GM12892 (cell line): ENCODE measurements at places on chromosomes 2 and 18.

DNA sequence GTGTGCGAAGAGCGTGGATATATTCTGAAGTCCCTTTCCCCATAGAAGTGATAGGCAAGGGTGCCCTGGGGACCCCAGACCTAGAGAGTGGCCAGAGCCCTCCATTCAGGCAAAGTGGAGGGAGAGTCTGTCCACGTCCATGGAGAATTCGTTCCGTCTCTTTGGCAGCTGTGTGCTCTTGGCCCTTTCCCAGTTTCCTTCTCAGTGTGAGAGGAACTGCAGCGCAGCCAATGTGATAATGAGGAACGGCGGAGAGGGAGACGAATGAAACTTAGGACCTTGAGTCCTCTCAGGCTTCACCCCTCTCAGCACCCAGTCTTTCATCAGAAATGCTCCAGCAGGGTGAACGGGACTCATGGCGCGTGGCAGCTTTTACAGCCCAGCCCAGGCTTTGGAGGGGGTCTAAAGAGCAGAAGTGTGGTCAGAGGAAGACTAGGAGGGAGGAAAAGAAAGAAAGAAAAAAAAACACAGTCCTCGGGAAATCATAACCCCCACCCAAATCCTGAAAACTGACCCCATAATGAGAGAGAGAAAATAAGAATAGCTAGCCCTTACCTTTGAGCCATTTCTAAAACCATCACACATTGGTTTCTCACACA, 95.0 kb upstream of the RIOK3 start:
- no peak for DNase-seq

DNA sequence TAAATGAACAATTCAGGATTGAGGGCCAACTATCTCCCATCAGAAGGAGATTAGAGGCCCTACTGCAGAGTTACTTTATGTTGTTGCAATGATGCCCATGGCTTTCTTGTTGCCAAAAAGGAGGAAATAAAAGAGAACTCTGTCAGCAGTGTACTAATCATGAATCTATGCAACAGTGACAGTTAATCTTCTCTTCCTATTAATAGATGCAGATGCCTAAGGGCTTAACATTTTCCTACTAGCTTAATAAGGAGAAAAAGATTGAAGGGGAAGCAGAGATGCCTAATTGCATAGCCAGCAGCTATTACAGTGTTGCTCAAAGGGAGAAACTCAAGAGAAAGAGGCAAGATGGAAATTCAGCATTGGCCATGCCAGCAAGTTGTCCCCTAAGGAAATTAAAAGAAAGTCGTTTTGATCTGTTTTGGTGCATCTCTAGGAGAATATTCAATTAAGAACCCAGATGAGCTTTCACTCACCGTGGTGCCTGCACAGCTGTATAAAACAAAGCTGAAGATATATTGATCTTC, 107.1 kb upstream of the KCNJ3 start:
- DNase-seq = no peak

- no peak for DNase-seq
Measured at GRCh38 chr2:17257189-17257909, 260.9 kb downstream of the RAD51AP2 start.

GRCh38 chr18:79524181-79525078, 128.7 kb downstream of the NFATC1 start:
- peak; percentile 56 for DNase-seq

DNA sequence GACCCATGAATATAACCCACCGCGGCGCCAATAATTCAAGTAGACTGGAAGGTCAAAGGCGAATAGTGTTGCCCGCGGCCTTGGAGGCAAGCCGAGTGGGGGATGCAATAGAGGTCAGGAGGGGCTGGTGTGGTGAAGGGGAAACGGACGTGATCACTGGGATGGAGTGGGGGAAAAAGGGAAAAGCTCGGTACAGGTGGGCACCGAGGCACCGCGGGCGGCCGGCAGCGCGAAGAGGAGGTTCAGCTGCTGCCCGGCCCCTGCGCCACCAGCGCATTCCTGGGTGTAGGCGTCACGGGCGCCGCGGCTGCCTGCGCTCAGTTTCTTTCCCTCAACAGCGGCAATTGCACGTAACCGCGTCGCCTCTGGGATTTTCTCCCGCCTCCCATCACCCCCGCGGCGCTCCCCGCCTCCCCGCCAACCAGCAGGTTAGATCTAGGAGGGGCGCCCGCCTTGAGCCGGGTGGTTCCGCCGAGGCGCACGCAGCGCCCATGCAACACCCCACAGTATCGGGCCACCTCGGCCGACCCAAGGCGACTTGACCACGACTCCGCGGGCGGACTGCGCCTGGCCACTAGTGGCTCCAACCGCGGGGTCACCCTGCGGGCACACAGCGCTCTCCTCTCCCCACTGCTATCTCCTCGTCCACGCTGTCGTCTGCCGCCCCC, 1.5 kb downstream of the RND3 start:
- peak; percentile 11 for DNase-seq

DNA sequence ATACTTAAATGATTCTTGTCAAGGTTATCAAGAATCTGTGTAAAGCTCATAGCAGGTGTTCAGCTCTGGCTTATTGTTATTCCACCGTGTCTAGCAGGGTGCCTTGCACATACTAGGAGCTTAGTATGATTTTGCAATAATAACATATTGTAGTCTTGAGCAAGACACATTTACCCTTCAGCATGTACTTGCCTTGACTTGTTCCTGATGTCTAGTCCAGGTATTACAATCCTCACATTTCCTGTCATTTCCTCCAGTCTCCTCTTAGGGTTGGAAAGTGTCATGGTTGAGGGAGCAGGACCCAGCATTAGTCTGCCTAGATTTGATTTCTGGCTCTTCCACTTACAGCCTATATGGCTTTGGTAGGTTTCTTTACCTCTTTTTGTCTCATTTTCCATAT, 246.1 kb downstream of the RAD51AP2 start:
- DNase-seq = no peak

GRCh38 chr18:75134611-75134975, 74.3 kb downstream of the PTGR3 start:
- no peak for DNase-seq

GRCh38 chr2:161975062-161975812, 98.8 kb downstream of the DPP4 start:
- no peak for DNase-seq

- DNase-seq = no peak
Measured at GRCh38 chr2:64005707-64006356, 13.4 kb downstream of the VPS54 start.

DNA sequence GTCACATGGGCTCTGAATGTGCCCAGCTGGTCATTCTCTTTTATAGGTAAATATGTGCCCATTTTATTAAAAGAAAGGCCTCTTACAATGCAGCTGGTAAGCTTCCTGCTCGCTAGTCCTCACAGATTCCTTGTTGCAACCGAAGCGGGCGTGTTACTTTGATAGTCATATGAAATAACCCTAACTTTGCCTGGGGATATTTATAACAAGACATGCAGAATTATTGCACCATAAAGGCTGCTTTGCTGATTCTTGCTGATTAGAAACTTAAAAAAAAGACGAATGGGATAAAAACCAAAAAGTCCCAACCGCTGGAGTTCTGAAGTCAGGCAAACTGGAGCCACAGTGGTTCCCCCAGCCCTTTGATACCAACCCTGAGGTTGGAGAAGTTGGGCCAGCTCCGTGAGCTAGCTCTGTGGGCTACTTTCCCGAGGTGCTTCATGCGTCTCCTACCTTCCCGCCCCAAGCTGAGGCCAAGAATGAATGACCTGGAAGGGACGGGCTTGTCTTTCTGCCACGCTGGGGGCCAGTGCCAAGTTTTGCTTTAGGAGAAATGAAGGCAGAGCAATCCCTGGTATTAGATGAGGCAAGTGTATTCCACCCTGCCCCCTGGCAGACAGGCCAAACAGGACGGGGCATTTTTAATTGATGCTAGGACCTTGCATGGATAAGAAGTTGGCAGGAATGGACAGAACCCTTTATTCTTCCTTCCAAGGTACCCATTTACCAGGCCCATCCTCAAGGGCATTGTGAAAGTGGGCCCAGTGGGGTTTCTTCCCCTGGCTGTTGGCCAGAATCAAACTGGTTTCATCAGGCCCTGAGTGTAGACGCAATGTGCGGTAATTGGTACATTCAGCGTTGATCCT, 140.4 kb downstream of the KCTD1 start:
- no peak for DNase-seq

DNA sequence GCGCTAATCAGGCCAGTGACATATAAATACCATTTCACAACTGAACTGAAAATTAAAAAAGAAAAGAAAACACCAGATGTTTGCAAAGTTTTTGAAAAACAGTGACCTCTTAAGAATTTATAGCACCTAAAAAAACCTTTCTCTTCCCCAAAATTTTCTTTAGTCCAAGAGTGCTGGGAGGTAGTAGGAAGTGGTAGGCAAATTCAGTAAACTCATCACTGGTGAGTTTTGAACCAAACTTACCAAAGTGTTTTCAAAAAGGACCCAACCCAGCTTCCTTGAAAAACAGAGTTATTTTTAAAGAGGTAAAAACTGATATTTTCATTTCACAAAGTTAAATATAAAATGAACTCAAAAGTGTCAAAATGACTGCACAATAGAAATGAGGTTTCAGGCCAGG, 90.4 kb downstream of the TMEM247 start:
- DNase-seq = no peak

GRCh38 chr2:221705185-221705877, 133.2 kb upstream of the EPHA4 start:
- DNase-seq = no peak

- no peak for DNase-seq
Measured at GRCh38 chr18:58426611-58427010, 202.3 kb downstream of the ALPK2 start.

GRCh38 chr2:54164106-54164505, 48.7 kb downstream of the ACYP2 start:
- no peak for DNase-seq

GRCh38 chr18:78685250-78685979, 294.2 kb upstream of the SALL3 start:
- DNase-seq = no peak

DNA sequence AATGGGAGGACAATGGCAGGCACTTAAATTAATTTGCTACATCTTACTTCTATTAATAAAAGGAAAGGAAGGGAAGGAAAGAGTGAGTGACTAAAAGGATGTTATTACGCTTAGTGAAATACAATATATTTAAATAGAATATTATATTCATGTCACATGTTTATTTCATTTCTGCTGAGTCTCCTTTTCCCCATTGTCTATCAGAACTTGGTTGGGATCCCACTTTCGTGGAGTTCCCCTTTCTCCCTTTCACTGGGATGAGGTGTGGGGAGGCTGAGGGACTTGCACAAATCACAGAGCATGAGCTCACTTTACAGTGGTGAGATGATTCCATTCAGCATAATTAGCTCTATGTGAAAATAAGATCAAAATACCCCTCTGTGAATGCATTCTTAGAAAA, 730.6 kb downstream of the TSN start:
- DNase-seq = no peak

DNA sequence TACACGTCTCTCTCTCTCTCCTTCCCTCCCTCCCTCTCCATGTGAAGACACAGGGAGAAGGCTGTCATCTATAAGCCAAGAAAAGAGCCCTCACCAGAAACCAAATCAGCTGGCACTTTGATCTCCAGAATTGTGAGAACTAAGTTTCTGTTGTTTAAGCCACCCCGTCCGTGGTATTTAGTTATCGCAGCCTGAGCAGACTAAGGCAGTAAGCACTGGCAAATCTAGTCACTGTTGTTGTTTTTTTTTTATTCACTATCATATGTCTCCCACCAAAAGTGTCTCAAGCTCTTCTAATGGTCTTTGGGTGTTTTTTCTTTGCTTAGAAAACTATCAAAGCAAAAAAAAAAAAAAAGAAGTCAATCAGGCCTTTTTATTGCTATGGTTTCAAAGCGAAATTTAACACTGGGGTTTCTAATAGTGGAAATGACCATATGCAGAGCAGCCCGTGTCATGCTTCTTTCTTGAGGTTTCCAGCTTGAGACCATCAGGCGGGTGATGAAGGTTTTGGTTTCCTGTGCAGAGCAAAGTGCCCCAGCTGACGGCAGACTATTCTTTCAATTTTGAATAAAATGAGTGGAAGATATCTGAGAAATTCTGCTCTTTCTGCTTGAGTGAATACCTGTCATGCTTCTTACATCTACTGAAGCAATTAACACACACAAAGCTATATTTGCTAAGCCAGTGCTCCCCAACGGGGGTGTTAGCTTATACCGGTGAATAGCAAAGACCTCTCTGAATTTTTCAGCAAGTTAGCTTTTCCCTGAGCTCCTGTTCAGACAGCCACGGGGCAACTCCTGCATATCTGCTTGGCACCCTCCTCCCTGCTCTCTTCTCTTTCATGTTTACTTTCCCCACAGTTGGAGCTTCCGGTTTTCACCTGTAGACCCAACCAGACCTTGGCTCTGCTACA, 394.1 kb upstream of the ATP5MC3 start:
- DNase-seq = no peak

GRCh38 chr18:23363865-23364570, 89.1 kb upstream of the RIOK3 start:
- DNase-seq = no peak

- no peak for DNase-seq
Measured at GRCh38 chr2:37201208-37201607, 4.9 kb downstream of the CEBPZOS start.

GRCh38 chr2:177464549-177464948, 72.0 kb downstream of the AGPS start:
- DNase-seq = no peak

- DNase-seq = no peak
Measured at GRCh38 chr2:31110431-31110830, 27.8 kb downstream of the GALNT14 start.

GRCh38 chr2:164778723-164779122, 62.9 kb downstream of the COBLL1 start:
- DNase-seq = no peak

GRCh38 chr2:11703700-11704099, 33.7 kb upstream of the NTSR2 start:
- DNase-seq = no peak

GRCh38 chr2:96083064-96083939, 33.1 kb downstream of the ADRA2B start:
- DNase-seq = no peak

DNA sequence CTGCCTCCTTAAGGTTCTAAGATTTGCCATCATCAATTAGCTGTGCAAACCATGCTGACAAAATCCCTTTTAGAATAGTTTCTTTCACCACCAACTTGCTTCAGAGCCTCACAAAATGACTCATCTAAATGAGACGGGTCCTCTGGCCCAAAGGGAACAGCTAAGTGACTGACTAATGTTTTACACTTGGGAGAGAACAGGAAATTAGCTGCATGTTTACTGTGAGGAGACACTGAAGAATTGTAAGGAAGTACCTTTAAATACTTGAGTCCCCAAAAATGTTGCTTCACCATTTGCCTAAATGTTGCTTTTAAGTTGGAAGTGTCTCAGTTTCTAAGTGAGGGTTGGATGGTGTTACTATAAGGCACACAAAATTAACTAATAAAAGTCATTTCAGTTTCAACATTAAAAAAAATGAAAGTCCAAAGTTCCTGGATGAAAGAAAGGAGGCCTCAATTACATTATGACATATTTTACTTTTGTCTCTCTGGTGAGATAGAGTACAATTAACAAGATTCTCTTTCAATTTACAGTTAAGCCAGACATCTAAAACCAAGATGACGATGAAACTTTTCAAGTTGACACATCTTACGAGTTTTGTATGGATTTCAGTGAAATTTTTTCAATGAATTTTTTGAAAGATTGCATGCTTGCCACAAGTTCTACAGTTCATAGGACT, 229.1 kb upstream of the FN1 start:
- no peak for DNase-seq
